Erythroblast (primary cell): ENCODE measurements at places on chromosomes 6 and 20.

GRCh38 chr6:137878486-137879285, 11.6 kb downstream of the TNFAIP3 start:
- no peak for DNase-seq

GRCh38 chr20:6852478-6852877, 85.0 kb downstream of the BMP2 start:
- DNase-seq, result no peak

DNA sequence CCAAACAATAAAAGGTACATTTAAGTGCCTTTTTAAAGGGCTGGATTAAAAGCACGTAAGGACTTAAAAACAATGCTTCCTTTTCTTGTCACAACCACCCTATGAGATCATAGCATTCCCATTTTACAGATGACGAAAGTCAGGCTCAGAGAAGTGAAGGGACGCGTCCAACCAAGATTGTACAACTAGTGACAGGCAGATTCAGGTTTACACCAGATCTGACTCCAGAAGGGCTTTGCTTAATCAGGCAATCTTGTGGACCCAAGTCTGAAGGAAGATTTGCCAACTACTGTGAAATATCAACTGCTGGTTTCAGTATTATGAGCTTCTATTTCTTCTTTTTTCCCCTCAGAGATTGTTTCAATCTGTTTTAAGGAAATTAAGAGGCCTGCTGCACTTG, 877 bp downstream of the ENPP4 start:
- DNase-seq, result peak; percentile 36

GRCh38 chr6:36618366-36619355, 24.5 kb downstream of the SRSF3 start:
- DNase-seq, result no peak

DNA sequence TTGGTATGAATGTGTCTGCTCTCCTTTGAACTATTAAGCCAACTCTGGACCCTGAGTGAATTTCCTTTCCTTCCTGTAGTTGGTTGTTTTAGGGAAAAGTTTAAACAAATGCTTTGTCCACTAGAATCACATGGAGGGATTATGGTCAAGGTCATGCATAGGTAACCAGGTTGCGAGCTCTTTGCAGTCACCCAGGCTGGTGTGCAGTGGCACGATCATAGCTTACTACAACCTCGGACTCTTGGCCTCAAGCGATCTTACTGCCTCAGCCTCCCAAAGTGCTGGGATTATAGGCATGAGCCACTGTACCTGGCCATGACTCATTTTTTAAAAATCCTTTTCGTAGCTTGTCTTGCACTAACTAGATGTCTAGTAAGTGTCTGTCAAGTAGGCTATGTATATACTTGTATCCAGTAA, 88.0 kb upstream of the SOX4 start:
- no peak for DNase-seq
